ENCODE measurements at places on chromosomes 12 and 14. TPM values are rescaled to one million over a fixed set of nuclear protein-coding genes. Genes with fewer than 3 reads are reported as not detected.
A peak's percentile ranks its signal among the peaks of the same experiment; 100 is the strongest.

CIROP gene
- 0.15 TPM for total RNA-seq

DNA sequence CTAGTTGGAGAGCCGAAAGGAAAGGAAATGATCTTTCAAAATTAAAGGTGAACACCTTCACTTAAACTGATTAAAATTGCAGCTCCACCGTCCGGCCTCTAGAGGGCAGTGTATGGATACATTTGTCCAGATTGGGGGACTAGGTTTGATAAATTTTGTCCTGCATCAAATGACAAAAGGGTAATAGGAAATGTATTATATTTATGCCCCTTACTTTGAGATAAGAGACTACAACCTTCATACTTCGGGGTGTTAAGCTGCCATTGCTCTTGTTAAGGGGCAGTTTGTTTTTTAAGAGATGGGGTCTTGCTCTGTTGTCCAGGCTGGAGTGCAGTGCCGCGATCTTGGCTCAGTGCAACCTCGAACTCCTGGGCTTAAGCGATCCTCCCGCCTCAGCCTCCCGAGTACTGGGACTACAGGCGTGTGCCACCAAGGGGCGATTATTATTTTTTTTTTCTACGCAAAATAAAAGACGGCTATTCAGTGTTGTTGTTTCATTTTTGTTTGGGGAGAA lies 818 bp upstream of the SUOX start:
- peak; percentile 71 for DNase-seq

- no peak for DNase-seq
Measured at GRCh38 chr12:84070292-84070691, 842.3 kb downstream of the SLC6A15 start.

DNA sequence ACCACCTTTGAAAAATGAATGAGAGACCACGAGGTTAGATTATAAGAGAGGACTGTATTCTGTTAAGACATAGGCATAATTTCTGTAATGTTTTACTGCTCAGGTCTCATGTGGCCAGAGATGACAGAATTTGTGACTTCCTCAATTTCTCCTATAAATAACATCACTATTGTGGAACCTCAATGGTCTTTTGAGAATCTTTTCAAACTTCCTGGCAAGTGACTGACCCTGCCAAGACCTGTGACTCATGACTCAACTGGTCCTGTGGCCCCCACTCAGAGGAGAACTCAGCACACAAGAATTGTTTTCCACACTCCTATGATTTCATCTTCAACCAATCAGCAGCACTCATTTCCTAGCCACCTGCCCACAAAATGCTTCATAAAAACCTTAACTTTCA lies 508.2 kb upstream of the ATP2B1 start:
- peak; percentile 25 for DNase-seq

GRCh38 chr12:57545809-57546437 lies 1.1 kb downstream of the DCTN2 start:
- no peak for DNase-seq

GRCh38 chr12:3102771-3103410 lies 25.7 kb downstream of the TSPAN9 start:
- DNase-seq = no peak

Data from cardiac muscle cell (in vitro differentiated cells and primary cell).